ENCODE measurements at places on chromosomes 7 and 10.
A peak's percentile ranks its signal among the peaks of the same experiment; 100 is the strongest.

GRCh38 chr7:103905997-103906396 lies 83.5 kb downstream of the RELN start:
- DNase-seq, result no peak

DNA sequence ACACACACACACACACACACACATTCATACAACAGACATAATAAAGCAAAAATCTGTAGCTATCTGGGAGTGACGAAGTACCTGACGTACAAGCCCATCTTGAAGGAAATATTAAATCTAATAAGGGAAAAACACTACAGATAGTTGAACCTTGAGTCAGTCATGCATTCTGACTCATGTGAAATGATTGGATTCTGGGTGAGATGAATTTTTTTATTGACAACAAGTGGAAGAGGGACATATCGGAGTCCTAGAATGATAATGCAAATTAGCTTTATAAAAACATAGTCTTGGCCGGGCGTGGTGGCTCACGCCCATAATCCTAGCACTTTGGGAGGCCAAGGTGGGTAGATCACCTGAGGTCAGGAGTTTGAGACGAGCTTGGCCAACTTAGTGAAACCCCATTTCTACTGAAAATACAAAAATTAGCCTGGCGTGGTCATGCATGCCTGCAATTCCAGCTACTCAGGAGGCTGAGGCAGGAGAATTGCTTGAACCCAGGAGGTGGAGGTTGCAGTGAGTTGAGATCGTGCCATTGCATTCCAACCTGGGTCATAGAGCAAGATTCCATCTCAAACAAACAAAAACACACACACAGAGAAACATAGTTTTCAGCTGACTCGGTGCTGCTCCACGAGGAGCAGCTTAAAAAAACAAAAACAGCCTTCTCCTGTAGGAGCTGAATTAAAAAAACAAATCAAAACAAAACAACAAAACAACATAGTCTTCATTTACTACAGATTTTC lies 154.4 kb upstream of the MKLN1 start:
- no peak for DNase-seq

DNA sequence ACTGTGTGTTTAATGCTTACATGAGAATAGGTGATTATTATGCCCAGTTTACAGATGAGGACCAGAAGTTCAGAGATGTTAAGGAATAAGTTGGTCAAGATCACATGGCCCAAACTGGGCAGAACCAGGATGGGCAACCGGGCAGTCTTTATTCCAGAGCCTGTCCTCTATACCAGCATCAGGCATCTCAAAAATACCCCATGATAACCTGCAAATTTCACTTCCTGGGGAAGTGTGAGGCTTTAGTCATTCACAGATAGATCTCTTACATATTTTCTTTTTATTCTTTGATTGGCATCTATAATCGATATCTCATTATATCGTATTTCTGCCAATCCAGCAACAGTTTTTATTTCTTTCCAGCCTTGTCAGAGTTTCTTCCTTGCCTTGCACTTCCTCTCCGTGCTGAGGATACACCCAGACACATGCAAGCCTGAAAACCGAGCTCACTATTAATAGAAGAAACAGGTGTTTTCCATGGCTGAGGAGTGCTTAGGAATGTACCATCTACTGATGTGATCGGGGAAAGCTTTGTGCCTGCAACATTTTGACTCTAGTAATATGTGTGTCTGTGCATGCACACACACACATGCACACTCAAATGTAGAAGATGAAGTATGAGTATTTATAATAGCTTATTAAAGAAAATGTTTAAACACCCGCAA lies 82.4 kb downstream of the CREM start:
- no peak for DNase-seq

- DNase-seq, result no peak
Measured at GRCh38 chr7:116271963-116272886, 61.9 kb downstream of the TES start.

DNA sequence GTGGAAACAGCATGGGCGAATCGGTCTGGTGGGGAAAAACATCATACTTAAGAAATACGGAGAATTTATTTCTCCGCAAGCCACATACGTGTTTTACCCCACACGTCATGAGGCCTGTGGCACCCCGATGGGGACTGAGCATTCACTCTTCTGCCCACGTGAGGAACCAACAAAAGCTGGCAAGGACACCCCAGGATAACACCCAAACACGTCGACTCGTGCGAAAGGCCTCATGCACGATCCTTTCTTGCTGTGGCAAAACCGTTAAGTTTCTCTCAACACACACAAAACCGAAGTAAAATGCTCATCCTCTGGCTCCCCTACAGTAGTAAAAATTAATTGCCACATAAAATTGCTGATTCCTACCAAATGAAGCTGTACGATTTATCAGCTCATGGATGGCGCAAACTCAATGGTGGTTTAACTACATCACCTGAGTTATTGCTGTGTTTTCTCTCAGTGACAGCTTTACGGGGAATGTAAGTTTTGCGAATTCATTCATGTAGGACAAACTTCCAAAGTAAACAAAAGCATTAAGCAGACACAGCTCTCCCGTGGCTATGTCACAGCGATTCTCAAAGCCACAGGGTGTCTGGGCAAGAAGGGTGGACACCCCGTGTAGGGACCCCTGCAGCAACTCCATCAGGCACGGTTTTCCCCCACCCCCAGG lies 97.0 kb downstream of the CTBP2 start:
- no peak for DNase-seq

DNA sequence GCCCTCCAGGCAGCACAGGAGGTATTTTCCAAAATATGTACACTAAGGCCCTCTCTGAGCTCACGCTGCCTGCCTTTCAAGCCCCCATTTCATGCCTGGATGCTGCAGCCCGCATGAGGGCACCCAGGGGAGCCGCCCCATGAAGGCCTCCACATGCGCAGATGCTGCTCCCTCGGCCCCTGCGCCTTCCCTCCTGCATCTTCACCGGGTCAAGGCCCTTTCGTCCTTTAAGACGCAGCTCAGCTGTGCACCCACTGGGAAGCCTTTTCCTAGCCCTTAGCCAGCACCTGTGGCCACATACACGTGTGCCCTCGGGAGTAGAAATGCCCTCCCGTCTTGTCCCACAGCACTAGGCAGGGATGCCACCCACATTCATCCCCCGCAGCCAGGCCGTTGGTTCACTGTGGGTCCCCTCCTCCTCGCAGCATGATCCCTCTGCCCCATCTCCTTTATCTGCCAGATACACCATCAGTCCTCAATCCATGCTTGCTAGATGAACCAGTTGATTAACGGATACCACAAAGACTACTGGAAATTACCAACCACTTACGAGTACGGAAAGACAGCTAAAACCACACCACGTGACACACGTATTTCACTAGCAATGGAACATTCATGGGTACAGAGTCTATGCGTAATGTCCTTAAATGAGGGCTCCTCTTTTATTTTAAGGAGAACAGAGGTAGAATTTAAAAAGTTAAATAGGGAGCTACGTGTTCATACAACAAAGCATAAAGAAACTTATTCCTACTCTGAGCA lies 278.0 kb downstream of the TNS3 start:
- no peak for DNase-seq

DNA sequence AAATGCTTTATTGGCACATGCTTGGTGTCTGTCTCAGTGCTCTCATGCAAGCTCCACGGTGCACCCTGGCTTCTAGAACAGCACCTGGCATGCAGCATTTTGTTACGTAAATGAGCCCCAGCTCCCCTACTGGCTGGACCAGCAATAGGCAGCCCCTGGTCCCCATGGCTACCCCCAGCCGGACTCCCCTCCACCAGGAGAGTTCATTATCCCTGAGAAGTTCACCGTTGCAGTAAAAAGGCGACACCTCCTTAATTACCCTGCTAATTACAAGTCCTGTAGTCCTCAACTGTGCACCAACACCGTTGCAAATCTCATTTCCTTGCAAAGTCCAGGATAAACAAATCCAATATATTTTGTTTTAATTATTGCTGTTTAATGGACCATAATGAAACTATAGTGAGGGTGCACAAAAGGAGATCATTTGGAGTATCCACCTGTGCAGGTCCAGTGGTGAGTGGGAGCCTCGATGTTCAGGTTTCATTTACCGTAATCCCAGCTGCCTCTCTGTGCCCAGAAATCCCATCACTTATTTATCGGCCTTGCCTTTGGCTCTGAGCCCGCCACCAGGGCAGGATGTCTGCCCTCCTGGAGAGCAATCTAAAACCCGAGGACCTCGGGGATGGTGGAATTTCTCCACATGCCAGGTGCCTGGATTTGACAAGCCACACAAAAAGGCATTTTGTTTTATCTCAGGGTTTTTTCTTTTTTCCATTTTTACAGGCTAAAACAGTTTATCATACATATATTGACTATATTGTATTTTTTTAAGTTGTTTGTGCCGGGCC lies 12.8 kb upstream of the DRGX start:
- DNase-seq, result peak; percentile 52

DNA sequence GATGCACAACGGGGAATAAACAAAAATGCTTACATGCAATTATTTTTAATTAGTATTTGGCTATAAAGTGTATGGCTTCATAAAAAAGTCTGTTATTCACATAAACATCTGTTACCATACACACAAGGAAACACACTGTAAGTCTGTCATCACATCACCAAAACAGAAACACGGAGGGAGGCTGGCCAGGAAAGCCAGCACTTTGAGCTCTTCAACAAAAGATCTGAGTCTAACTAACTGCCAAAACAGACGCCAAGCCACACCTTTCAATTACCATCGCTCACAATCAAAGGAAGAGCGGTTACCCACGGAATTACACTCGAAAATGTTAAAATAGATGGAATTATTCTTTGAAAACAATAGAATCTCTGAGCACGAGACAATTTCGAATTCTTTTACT lies 49.2 kb upstream of the MGMT start:
- no peak for DNase-seq

DNA sequence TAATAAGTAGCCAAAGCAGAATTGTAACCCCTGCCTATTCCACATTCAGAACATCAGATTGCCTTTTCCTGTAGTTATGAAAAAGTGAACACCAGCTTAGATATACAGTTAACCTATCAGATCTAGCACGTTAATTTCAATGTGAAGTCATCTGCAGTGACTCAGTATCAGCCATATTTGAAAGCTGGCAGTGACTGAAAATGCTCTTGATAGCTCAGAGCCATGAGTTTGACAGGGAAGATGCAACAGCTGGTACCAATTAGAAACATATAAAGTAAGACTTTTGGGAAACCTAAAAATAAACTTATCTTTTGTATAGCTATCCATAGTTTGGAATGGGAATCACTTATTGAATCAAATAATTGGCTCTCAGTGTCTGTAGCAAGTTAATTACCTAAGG lies 284.1 kb upstream of the NPSR1 start:
- DNase-seq, result no peak

- no peak for DNase-seq
Measured at GRCh38 chr10:110392121-110392520, 87.4 kb upstream of the SMNDC1 start.

GRCh38 chr7:1925973-1926907 lies 256.2 kb downstream of the ELFN1 start:
- DNase-seq, result peak; percentile 28

GRCh38 chr10:58782876-58783851 lies 270.5 kb downstream of the BICC1 start:
- no peak for DNase-seq

GRCh38 chr10:29883231-29883630 lies 176.2 kb downstream of the JCAD start:
- no peak for DNase-seq

GRCh38 chr10:132156382-132156781 lies 30.4 kb upstream of the DPYSL4 start:
- DNase-seq, result no peak

DNA sequence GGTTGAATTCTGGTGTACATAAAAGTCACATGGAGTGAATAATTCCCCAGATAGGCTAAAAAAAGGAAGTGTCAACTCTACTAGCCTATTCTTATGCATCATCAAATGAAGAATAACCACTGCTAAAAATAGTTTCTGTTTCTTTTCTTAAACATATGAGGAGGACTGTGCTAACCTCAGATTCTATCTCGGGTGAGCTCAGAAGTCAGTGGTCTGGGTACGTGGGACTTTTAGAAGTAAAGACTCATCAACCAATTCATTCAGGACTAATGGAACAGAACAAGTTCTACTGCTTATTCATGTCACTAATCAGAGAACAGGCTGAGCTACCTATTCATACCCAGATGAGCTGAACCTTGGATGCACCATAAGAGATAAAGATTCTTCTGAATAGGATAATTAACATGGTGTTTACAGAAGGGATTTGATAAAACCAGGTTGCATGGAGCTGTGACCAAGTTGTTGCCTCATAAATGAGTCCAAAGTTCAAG lies 9.5 kb upstream of the ASAH2 start:
- DNase-seq, result peak; percentile 55

- DNase-seq, result no peak
Measured at GRCh38 chr7:108604307-108605077, 34.8 kb downstream of the DNAJB9 start.

GRCh38 chr7:142885311-142886230 lies at the start of gene TRPV6:
TSS of gene TRPV6 (minus strand) at chr7:142885745.
- no peak for DNase-seq

- DNase-seq, result no peak
Measured at GRCh38 chr10:61217851-61218565, 235.2 kb downstream of the TMEM26 start.

- no peak for DNase-seq
Measured at GRCh38 chr10:7598771-7599170, 68.0 kb downstream of the ITIH5 start.

DNA sequence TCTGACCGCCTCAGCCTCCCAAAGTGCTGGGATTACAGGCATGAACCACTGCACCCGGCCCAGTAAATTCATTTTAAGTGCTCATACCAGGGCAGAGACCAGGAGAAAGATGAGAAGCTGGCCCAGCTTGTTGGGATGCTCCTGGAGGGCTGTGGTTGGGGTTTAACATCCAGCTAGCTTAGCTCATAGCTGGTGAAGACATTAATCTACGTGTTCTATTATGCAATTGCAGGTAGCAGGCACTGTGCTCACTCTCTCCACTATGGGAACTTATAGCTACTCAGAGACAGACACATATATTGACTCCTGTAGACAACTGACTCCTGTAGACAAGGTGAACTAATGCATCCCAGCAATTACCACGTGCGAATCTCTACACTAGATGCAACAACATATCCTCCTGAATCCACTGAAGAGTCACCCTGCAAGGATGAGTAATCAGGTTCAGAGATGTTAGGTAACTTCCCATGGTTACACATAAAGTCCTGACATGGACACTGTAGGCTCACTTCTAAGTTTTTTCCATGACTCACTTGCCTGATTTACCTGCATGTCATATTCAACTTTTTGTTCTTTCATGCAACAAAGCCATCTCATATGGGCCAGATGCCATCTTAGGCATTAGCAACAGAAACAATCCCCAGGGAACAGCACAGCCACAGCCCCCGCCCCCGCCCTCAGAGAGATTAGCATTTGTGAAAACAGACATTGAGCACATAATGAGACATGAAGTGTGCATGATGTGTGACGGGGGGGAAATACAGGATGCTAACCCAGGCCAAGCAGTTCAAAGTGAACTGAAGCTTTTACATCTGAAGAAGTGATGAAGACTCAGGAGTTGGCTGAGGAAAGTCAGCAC lies 37.2 kb downstream of the ERLIN1 start:
- DNase-seq, result no peak

DNA sequence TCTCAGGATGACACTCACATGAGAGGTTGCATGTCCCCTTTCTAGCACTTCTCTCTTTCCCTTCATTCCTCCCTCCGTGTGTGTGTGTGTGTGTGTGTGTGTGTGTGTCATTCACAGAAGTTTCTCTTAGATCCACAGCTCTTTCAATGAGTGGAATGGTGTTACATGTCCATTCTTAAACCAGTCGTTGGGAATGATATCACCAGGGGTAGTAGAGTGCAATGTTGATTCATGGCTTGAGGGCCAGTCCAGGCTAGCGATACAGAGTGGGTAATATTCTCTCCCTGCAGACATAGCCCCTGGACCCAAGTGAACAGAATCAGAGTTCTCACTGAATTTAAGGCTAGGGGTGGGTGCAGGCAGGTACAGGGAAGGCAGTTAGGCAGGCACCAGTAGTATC lies 187.8 kb downstream of the SDK1 start:
- DNase-seq, result no peak

GRCh38 chr10:35986756-35987502 lies 344.8 kb upstream of the FZD8 start:
- DNase-seq, result no peak
